Fibroblast of upper back skin (primary cell): ENCODE measurements at places on chromosomes 5 and 9.

DNA sequence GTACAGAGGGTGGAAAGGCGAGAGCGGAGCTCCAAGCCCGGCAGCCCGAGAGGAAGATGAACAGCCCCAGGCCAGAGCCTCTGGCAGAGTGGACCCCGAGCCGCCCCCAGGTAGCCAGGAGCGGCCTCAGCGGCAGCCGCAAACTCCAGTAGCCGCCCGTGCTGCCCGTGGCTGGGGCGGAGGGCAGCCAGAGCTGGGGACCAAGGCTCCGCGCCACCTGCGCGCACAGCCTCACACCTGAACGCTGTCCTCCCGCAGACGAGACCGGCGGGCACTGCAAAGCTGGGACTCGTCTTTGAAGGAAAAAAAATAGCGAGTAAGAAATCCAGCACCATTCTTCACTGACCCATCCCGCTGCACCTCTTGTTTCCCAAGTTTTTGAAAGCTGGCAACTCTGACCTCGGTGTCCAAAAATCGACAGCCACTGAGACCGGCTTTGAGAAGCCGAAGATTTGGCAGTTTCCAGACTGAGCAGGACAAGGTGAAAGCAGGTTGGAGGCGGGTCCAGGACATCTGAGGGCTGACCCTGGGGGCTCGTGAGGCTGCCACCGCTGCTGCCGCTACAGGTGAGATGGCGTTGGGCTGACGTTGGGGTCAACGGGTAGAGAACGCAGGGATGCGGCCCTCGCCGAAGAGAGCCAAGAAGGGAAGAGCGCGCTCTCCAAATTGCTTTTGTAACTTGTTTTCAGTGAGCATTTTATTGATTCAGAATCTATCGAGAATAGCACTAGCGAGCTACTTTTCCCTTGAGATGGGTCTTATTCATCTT is at the start of gene PTGER4:
Gene PTGER4, plus strand, starts transcription at position 3 of the 769 bp plus-strand sequence. CDS start 1,079 bp downstream, outside the sequence.
- DNase-seq, result no peak

DNA sequence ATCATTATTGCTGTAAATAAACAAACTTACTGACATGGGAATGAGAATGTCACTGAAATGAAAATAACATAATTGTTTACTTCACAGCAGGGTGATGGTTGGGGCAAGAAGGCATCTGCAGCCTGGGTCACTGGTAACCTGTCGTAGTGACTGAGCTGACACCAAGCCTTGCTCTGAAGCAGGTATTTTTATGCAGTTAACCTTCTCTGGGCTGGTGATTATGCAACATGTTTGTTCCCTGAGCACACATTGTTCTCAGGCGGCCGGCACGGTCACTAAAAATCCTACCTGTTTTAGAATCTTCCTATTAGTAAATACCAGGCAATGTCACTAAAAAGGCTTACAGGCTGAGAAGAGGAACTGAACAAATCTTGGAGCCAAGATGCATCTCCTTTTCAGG is 157.7 kb upstream of the NR3C1 start:
- no peak for DNase-seq

- DNase-seq, result no peak
These were observed 254.1 kb upstream of the IRX4 start for GRCh38 chr5:2136728-2137333.

DNA sequence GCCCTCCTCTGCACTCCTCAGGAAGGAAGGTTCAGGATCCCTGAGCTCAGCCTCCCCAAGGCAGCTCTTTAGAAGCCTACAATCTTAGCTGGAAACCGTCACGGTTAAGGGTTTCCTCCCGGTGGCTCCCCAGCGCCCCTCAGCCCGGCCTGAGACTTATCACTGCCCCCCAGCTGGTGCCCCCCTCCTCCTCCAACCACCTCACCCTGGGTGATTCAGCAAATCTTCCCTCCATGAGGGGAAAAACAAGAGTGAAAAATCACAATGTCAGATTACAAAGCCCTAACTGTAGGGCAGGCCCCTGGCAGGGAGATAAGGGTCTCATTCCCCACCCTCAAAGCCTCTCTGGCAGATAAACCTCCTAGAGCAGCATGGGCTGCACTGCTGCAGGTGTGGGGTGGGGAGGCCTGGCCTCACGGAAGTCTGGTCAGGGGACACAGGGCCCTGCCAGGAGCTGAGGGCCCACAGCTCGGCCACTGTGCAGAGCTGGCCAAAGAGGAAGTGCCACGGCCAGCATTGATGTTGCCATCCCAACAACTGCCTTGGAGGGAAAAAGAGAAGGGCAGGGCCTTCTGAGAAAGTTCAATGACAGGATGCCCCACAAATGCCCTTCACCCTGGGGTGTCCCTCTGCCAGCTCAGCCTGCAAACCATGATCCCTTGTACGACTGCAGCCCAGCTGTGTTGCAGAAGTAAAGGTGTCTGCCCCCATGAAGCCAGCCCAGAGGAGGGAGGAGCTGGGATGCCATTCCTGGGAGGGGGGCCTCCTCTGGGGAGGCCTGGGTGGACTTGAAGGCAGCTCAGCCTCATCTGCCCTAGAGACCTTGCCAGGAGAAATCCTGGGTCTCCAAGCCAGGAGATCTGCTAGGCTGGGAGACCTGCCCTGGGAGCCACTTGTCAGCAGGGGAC is 25.9 kb downstream of the GFI1B start:
- no peak for DNase-seq
